Heart left ventricle (tissue), 16 donors: ENCODE measurements at places on chromosomes 1 and 21.

- no peaks in the 10 kb centered on the region for H3K27me3 ChIP-seq
- no peak for DNase-seq
- H3K36me3 ChIP-seq, result peaks cover 4% of the 10 kb centered on the region
- peaks cover 69% of the 10 kb centered on the region for H3K4me1 ChIP-seq
- H3K27ac ChIP-seq, result peak overlapping the region; percentile 93
Observed at GRCh38 chr1:145959333-145959732, 1.5 kb upstream of the LIX1L start.

DNA sequence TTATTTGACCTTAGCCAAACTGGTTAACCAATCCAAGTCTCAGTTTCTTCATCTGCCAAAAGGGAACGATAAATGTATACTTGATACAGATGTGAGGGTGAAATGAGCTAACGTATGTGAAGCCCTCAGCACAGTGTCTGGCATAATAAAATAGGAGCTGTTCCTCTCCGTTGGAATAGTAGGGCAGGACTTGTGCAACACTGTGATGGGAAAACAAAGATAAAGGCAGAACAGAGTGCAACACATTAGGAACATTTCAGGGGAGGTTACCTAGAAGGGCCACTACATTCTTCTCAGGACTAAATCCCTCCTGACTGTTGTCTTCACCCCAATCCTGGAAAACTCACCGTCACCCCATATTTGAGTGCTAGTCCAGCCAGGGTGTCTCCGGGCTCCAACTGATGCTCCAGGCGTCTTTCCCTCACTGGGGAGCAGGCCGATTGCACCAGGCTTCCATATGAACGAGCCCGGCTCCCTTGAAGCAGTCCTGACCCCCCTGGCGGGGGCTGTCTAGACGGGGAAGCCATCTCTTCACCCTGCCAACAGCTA, 896 bp downstream of the LYSMD1 start:
- H3K36me3 ChIP-seq, result peaks cover 50% of the 10 kb centered on the region
- peak overlapping the region; percentile 58 for H3K4me3 ChIP-seq
- DNase-seq, result no peak
- peak overlapping the region; percentile 94 for H3K27ac ChIP-seq
- peaks cover 9% of the 10 kb centered on the region for H3K4me1 ChIP-seq

- H3K4me3 ChIP-seq, result peak overlapping the region; percentile 83
- no peak for DNase-seq
- H3K27me3 ChIP-seq, result no peaks in the 10 kb centered on the region
- no peak overlapping the region for H3K27ac ChIP-seq
- no peaks in the 10 kb centered on the region for H3K36me3 ChIP-seq
- H3K4me1 ChIP-seq, result peaks cover 9% of the 10 kb centered on the region
Observed at GRCh38 chr1:164565357-164565756, 6.4 kb downstream of the PBX1 start.

DNA sequence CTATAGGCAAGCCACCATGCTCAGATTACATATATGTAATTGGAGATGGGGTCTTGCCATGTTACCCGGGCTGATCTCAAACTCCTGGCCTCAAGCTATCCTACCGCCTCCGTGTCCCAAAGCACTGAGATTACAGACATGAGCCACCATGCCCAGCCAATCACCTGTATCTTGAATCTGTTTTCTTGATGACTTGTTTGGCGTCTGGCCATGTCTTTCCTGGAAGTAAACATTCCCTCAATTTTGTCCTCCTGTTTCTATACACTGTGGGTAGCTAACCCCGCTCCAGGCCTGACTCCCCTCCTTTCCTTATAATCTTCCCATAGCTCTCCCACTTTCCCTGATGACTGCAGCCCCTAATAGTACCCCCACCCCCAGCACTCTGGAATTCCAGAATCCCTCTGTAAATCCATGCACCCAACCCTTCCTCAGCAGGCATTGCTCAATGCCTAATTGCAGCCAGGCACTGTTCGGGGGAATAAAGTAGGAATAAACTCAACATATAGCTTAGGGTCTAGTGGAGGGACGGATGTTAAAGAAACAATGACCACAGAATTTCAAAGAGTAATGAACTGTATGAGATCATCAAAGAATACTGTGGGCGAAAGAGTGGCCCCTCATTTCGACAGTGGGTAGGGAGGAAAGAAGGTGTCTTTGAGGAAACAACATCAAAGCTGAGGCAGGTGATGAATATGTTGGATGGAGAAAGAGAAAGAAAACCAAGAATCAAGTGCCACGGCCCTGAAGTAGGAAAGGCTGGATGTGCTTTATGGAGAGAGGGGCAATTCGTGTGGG, 161.5 kb downstream of the ADSS2 start:
- no peaks in the 10 kb centered on the region for H3K27me3 ChIP-seq
- no peak overlapping the region for H3K4me3 ChIP-seq
- no peak overlapping the region for H3K27ac ChIP-seq
- no peaks in the 10 kb centered on the region for H3K36me3 ChIP-seq
- H3K4me1 ChIP-seq, result no peaks in the 10 kb centered on the region

- no peak for DNase-seq
- H3K27me3 ChIP-seq, result no peaks in the 10 kb centered on the region
- H3K36me3 ChIP-seq, result no peaks in the 10 kb centered on the region
- H3K4me1 ChIP-seq, result peaks cover 4% of the 10 kb centered on the region
- no peak overlapping the region for H3K27ac ChIP-seq
Observed at GRCh38 chr21:44761011-44761729, 40.5 kb downstream of the UBE2G2 start.

- H3K36me3 ChIP-seq, result no peaks in the 10 kb centered on the region
- H3K27me3 ChIP-seq, result no peaks in the 10 kb centered on the region
- peak; percentile 69 for DNase-seq
- no peak overlapping the region for H3K4me3 ChIP-seq
- no peaks in the 10 kb centered on the region for H3K4me1 ChIP-seq
- H3K27ac ChIP-seq, result no peak overlapping the region
Observed at GRCh38 chr1:162847839-162848453, 13.0 kb downstream of the CCDC190 start.

- H3K4me3 ChIP-seq, result no peak overlapping the region
- H3K27me3 ChIP-seq, result no peaks in the 10 kb centered on the region
- no peak overlapping the region for H3K27ac ChIP-seq
- H3K4me1 ChIP-seq, result no peaks in the 10 kb centered on the region
- no peak for DNase-seq
- no peaks in the 10 kb centered on the region for H3K36me3 ChIP-seq
Observed at GRCh38 chr1:154129391-154129970, 25.4 kb downstream of the NUP210L start.

- no peaks in the 10 kb centered on the region for H3K27me3 ChIP-seq
- DNase-seq, result no peak
- H3K27ac ChIP-seq, result no peak overlapping the region
- no peaks in the 10 kb centered on the region for H3K36me3 ChIP-seq
- no peak overlapping the region for H3K4me3 ChIP-seq
- H3K4me1 ChIP-seq, result peaks cover 3% of the 10 kb centered on the region
Observed at GRCh38 chr1:43063394-43064219, 104.9 kb upstream of the SLC2A1 start.

DNA sequence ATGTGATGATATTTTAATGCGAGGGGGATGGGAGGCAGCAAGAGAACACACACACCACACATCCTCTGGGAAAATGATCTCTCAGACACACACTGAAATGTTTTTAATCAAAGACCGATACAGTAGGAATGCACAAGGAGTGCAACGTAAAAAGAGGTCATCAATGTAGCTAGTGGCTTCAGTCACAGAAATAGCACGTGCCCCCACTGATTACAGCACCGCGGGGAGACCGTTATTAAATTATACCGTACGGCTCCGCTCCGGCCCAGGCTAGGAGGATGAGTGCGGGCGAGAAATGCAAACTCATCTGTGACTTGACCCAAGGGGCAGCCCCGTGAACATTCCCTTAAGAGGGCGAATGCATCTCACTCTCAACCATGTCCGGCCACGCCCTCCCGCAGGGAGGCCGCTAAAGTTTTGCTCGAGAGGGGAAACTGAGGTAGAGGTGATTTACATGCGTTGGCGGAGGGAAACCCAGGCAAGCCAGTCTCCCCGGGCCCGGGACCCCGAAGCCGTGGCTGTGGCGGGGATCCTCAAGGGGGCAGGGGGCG, 552 bp downstream of the UBR4 start:
- peak overlapping the region; percentile 93 for H3K27ac ChIP-seq
- no peak for DNase-seq
- H3K36me3 ChIP-seq, result no peaks in the 10 kb centered on the region
- H3K4me3 ChIP-seq, result peak overlapping the region; percentile 95
- H3K4me1 ChIP-seq, result peaks cover 77% of the 10 kb centered on the region

GRCh38 chr1:87673748-87674147, 345.1 kb downstream of the LMO4 start:
- H3K36me3 ChIP-seq, result no peaks in the 10 kb centered on the region
- no peaks in the 10 kb centered on the region for H3K27me3 ChIP-seq
- DNase-seq, result no peak
- H3K4me1 ChIP-seq, result no peaks in the 10 kb centered on the region
- H3K27ac ChIP-seq, result no peak overlapping the region

GRCh38 chr1:41955461-41956159, 36.9 kb upstream of the HIVEP3 start:
- H3K4me3 ChIP-seq, result no peak overlapping the region
- H3K36me3 ChIP-seq, result no peaks in the 10 kb centered on the region
- no peaks in the 10 kb centered on the region for H3K4me1 ChIP-seq
- H3K27ac ChIP-seq, result no peak overlapping the region
- no peak for DNase-seq
- no peaks in the 10 kb centered on the region for H3K27me3 ChIP-seq

DNA sequence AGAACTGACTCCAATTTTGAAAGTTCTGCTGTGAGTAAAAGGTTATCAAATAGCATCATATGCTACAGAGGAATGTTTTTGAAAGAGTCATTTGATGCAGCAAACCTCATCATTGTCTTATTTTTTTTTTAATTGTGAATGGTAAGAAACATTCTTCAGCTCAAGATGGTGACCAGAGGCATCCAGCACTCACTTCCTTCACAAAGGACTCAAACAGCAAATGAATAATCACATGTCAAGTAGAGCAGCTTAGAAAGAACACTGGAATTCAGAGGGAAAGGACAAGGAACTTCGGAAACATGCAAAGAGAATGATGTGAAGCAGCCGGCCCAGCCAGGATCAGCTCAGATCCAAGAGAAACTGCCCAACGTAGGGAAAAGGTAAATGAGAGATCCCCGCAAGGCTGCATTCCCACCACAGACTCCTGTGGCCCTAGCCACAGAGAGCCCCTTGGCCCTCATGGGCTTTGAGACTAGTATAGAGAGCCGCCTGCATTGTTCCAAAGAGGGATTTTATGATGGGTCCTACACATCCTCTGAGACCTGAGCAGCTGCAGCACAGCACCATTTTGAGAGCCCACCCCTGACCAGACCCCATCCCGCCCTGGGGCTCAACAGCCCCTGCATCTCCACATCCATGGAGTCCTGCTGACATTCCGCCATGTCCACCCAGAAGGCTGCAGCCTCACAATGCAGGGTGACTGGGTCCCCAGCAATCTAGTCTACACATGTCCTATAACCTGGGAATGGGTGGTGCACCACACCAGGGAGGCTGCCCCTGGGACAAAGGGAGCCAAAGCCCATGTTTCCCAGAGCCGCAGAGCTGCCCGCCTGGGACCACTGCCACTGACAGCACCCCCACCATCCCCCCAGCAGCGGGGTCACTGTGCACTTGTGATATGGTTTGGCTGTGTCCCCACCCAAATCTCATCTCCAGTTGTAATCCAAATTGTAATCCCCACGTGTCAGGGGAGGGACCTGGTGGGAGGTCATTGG, 21.2 kb upstream of the UTS2 start:
- no peaks in the 10 kb centered on the region for H3K36me3 ChIP-seq
- no peak overlapping the region for H3K27ac ChIP-seq
- no peak overlapping the region for H3K4me3 ChIP-seq
- H3K27me3 ChIP-seq, result no peaks in the 10 kb centered on the region
- no peak for DNase-seq

DNA sequence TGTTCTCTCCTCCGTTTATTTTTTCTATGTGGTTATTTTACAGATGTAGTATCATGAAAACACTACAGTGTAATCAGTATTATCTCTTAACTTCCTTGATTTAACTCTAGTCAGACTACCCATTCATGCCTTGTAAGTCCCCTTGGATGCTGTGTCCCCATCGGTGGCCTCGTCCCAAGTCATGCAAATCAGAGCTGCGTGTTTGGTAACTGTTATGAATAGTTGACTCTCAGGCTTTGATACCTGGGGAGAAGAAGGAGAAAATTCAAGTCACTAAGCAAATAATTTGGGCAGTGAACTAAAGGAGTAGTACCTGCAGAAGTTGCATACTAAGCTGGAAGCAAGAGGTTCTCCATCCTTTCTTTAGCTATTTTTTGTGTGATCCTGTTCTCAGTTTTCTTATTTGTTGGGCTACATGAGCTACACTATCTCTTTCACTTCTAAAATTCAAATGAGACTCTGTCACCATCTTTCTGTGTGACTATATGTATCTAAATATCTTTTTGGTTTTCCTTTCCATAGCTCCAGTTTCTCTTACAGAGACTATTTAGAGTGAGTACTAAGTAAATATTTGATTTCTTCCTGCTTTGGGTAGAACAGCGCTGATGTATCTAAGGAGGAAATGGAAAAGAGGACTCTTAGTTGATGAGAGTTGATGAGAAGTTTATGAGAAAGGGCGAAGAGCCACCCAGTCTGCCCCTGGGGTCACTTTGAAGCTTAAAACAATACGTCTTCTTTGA, 50.9 kb downstream of the VANGL2 start:
- DNase-seq, result no peak
- no peaks in the 10 kb centered on the region for H3K36me3 ChIP-seq

DNA sequence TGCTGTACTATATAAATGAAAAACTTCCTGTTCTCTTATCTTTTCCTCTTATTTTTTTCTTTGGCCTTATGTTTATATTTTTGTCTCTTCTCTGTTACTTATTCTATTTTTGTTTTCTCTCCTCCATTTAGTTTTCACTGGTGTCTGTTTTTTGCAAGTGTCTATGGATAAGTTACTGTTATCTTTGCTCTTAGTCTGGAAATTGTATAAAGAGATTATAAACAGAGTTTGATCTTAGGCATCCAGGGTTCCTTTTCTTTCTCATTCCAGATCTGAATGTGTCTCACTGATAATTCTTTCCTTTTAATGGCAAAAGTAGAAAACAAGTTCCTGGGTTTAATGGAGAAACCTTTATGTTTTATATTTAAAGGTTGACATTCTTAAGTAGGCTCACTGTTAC, 34.5 kb downstream of the MAN1A2 start:
- H3K27ac ChIP-seq, result no peak overlapping the region
- no peaks in the 10 kb centered on the region for H3K4me1 ChIP-seq
- DNase-seq, result no peak
- peaks cover 23% of the 10 kb centered on the region for H3K36me3 ChIP-seq

DNA sequence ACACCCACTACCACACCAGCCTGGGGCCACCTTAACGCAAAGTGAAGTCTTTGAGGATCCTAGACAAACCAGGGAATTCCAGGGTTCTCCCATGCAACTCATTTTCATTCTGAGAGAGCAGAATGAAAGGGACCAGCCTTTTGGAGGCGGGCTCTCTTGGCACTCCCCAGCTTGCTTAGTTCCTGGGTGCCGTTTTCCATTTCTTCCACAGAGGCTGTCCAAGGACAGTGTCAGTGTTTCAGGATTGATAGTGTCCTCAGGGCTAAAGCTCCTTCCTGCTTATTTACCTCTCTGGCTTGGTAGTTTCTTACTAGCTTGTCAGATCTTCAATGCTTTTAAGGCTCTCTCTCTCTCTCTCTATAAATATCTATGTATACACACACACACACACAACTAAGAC, 30.1 kb upstream of the GNG4 start:
- H3K27ac ChIP-seq, result no peak overlapping the region
- no peak overlapping the region for H3K4me3 ChIP-seq
- H3K4me1 ChIP-seq, result no peaks in the 10 kb centered on the region
- no peaks in the 10 kb centered on the region for H3K27me3 ChIP-seq
